NCI-H526 (cell line): ENCODE measurements at places on chromosomes 6 and 20.

- no peak for DNase-seq
Measured at GRCh38 chr6:106894978-106895702, 79.4 kb downstream of the CD24 start.

DNA sequence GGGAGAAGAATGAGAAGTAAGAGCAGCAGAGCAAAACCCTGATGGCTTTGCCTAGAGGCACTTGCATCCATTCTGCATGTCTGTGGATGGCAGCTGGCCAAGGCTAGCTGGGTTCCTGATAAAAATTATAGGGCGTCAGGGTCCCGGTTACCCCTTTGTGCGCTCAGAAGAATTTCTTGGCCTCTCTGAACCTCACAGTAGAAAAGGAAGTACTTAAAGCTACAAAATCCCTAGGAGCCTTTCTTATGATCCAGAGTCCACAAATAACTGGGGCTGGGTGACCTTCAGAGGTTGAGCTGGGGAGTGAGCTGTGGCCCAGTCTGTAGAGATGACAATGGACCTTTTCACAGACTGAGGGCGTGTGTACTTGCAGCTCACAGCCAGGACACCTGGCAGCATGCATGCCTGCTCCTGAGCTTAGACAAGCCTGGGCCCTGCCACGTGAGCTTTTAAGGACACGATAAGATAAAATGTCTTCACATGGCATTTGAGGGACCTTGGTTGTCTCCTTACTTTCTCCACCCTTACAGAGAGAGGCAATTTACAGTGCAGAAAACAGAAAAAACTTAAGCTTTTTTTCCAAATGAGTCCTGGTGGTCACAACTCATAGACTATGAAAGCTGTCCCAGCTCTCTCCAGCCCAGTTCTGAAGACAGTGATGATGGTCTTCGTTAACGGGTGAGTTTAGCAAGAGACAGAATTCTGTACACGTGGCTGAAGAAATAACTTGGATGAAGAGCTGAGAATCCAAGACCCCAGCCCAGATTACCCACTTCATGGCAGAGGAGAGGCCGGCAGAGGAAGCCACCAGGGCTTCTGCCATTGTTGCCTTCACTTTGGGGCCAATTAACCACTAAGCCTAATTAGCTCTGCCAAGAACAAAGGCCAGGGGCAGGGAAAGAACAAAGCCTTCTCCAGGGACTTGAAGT, 50.3 kb downstream of the FOXA2 start:
- DNase-seq, result peak; percentile 23

GRCh38 chr6:42372699-42373098, 79.0 kb downstream of the TRERF1 start:
- DNase-seq, result no peak

DNA sequence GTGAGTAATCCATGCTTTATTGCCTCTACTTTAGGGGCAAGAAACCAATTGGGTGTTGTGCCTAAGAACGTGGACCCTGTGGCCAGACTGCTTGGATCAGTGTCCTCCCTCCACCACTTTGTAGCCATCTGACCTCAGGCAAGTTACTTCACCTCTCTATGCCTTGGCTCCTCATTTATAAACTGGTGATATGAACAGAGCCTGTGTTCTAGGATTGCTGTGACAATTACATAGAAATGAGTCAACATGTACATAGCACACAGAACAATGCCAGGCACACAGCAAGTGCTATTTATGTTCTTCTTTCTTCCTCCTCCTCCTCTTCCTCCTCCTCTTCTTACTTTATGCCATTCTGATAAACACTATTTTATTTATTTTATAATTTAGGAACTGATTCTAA, 339.4 kb downstream of the CD83 start:
- DNase-seq, result no peak

GRCh38 chr6:82750556-82750955, 315.1 kb downstream of the UBE3D start:
- DNase-seq, result no peak
